CD4-positive, alpha-beta T cell (primary cell): ENCODE measurements at places on chromosomes 3 and 15.

DNA sequence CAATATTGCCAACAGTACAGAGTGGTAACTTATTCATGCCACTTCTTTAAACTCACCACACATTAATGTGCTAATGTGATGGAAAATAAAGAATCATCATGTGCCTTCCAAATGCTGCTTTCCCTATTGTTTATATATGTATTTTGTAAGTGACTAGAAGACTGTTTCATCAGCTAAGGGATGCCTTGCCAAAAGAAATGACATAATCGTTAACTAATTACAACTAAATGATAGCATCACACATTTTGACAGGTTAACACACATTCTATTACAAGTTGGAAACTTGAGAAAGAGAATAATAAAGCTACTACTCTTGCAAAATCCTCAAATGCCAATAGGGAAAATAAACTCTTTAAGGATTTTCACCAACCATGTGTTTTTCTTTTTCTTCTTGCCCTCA, 329.9 kb upstream of the AGTR1 start:
- no peaks in the 10 kb centered on the region for H3K27me3 ChIP-seq
- no peaks in the 10 kb centered on the region for H3K36me3 ChIP-seq
- no peak overlapping the region for H3K4me3 ChIP-seq
- no peaks in the 10 kb centered on the region for H3K4me1 ChIP-seq
- no peak for DNase-seq
- H3K27ac ChIP-seq, result no peak overlapping the region

DNA sequence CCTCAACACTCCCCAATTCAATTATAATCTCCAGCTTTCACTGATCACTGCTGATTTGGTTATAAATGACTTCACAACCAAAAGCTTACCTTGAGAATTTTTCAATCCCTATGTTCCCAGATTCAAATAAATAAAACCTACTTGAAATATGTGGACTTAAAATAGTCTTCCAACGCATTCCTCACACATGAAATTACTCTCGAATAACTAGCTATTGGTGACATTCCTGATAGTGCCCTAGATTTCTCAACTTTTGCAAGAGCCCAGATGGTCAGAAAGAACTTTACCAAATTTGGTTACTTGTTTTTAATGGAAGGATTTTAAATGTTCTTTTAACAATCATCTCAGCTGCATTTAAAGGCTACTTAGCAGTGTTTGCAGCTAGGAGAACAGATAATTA, 605.5 kb downstream of the FHIT start:
- no peaks in the 10 kb centered on the region for H3K4me1 ChIP-seq
- no peaks in the 10 kb centered on the region for H3K36me3 ChIP-seq
- no peak overlapping the region for H3K27ac ChIP-seq
- no peaks in the 10 kb centered on the region for H3K27me3 ChIP-seq
- DNase-seq, result no peak

DNA sequence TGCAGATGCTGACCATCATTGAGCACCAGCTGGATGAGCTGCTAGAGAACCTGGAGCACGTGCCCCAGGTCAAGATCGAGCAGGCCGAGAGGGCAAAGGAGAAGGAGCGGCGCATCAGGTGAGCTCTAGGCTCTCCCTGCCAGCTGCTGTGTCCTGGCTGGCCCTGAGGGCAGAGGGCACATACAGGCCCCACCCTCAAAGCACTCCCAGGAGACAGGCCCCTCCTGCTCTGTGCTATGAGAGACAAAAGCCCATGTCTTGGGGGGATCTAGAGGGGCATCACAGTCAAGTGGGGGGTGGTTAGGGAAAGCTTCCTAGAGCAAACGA, 39.5 kb downstream of the CFAP100 start:
- no peaks in the 10 kb centered on the region for H3K27me3 ChIP-seq
- H3K4me1 ChIP-seq, result no peaks in the 10 kb centered on the region
- no peak overlapping the region for H3K4me3 ChIP-seq
- no peak overlapping the region for H3K27ac ChIP-seq
- H3K36me3 ChIP-seq, result peaks cover 31% of the 10 kb centered on the region

- H3K27me3 ChIP-seq, result no peaks in the 10 kb centered on the region
- no peak for DNase-seq
- peak overlapping the region; percentile 85 for H3K4me3 ChIP-seq
- peaks cover 7% of the 10 kb centered on the region for H3K36me3 ChIP-seq
These were observed 2.0 kb downstream of the XRN1 start for GRCh38 chr3:142445816-142446254.
